GM12878 (cell line): ENCODE measurements at places on chromosomes 2 and 18. TPM values are rescaled to one million over a fixed set of nuclear protein-coding genes. Genes with fewer than 3 reads are reported as not detected.

HOXD12 gene
- polyA plus RNA-seq = not detected in 2 replicates

PDE1A gene
- not detected in 2 replicates for polyA plus RNA-seq

CLASP1 gene
- polyA plus RNA-seq = 36.9 and 37.2 TPM in 2 replicates

GRCh38 chr2:101232770-101233169, 19.9 kb upstream of the CNOT11 start:
- DNase-seq = no peak

KDM3A gene
- polyA plus RNA-seq = 12.1 and 12.4 TPM in 2 replicates

ZNF521 gene
- not detected in 2 replicates for polyA plus RNA-seq

DNA sequence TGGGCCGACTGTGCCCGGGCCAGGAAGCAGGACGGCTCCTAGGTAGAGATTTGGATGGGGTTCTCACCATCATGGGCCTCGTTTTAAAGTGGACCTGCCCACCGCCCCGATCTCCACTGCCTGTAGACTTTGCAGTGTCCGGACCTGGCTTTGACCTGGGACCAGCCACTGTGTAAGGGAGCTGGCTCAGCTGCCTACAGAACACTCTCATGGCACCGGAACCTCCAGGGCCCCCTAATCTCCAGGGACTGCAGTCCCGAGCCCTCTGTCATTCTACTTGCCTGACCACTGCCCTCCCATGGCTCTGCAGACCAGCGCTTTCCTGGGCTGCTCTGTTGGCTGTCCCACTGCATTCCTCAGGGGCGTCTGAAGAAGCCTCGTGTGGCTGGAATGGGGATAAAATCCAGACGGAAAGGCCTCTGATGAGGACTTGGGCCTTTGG, 120.8 kb downstream of the GLI2 start:
- DNase-seq = no peak

GRCh38 chr2:203983064-203983715, 46.6 kb downstream of the ICOS start:
- no peak for DNase-seq

DNA sequence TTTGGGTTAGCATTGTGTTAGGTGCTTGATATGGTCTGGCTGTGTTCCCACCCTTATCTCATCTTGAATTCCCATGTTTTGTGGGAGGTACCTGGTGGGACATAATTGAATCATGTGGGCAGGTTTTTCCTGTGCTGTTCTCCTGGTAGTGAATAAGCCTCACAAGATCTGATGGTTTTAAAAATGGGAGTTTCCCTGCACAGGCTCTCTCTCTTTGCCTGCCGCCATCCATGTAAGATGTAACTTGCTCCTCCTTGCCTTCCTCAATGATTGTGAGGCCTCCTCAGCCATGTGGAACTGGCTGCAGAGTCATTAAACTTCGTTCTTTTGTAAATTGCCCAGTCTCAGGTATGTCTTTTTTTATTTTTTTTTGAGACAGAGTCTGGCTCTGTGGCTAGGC, 2.8 kb downstream of the MSH2 start:
- no peak for DNase-seq

RPIA gene
- polyA plus RNA-seq = 57.4 and 58.1 TPM in 2 replicates

DNA sequence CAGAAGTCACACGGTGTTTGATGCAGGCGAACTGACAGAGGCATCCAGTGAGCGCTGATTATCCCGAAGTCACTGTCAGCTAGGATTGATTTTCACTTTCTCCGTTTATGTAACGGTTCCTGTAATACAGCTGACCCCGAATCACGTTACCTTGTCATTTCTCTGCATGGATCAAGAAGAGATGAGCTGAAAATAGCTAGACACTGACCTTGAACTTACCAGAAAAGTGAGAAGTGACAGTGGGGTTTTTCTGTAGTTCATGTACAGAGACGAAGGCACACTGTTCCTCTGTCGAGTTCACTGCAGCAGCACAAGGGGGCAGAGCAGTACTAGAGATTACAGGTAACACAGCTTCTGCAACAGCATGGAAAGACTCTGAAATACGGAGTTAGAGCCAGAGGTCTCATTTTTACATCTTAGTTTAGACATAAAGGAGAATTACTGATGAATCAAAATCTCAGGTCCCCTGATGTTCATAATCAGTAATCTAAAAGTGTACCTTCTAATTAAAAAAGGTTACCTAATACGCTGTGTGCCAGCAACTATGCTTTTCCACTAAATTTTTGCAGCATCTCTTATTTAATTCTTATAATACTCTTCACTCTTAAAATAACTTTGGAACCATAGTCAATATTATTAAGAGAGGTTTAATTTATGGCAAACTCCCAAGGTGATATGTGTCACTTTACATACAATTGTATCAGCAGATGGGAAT, 33.1 kb downstream of the ARHGAP15 start:
- no peak for DNase-seq

DNA sequence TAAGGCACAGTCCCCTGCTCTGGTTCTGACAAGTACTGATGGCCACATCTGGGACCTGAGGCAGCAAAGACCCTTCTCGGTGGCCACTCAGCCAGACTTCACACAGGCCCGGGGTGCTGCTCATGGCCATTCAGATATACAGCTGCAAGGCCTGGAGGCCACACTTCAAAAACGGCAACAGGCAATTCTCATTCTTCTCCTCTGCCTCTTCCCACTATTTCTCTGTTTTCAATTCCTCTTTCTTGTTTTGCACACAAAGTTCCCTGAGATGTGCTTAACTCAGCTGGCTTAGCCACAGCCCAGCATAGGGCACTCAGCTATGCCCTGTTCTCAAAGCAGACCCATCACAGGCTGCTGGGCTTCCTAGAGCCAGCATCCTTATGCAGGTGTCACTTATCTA, 29.9 kb downstream of the PTPN18 start:
- DNase-seq = no peak

DNA sequence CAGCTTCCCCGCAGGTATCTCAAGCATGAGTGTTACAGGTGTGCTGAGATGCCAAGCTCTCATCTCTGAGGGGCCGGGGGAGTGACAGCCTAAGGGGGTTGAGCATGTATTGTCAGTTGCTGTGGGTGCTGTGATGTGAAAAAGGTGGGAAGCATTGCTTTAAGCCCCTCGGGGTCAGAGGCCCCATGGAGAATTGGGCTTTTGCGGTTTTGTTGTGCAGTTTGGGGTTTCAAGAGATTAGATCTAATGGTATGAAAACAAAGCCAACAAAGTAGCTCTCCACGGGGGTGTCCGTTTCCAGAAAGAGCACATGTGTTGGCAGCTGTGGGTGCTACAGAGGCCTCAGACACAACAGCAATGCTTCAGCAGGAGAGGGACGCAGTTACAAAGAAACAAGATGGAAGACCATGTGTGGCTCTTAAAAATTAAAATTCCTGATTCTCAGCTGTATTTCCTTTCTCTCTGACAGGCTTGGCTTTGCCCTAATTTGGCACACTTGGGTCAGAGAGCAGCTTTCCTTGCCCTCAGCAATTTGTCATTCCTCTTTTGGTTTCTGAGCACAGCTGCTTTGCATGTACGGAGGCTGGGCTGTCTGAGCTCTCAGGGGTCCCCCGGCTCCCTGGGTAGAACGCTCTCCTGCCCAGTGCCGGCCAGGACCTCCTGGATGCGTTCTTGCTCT, 69.9 kb downstream of the TMEM247 start:
- DNase-seq = no peak
